CD14-positive monocyte (primary cell): ENCODE measurements at places on chromosomes 3 and 15.

DNA sequence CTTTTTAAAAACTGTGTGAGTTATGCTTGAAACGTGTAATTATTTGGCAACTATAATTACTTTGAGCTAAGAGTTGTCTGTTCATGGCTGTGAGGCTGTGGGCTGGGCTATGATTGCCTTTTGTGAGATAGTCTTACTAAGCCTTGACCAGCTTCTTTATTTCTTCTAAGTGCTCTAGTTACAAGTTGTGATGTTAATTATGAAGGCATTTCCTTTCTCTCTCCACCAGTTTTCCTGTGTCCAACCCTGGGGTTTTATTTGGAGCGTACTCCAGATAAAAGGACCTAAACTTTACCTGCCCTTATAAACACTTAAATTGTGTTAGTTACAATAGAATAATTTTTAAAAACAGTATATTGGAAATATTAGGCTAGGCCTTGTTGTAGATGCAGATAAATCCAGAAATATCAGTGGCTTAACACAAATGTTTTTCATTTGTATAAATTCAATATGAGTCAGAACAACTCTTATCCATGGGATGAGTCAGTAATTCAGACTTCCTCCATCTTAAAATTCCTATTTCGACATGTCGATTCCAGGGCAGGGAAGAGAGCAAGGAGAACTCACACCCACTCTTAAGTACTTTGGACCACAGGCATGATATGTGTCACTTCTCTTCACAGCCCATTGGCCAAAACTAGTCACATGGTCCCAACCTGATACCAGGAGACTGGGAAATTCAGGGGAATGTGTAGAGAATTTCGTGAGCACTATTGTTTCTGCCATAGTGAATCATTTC lies 17.0 kb downstream of the TMEM62 start:
- DNase-seq: no peak

DNA sequence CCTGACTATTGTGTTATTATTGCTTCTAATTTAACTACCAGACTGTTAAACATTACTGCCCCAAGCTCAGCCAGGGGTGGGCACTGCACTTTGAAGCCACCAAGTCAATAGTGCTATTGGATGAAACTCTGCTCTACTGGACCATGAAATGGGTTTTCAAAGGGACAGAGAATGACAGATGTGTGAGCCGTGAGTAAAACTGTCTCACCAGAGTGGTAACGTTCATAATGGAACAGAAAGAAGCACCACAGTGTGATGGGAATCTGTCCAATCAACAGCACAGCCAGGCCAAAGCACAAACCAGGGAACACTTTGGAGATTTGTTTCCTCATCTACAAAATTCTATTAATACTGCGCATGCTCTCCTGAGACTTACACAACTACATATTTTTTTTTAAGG lies 171.8 kb upstream of the LPP start:
- DNase-seq: no peak

- DNase-seq: no peak
Measured at GRCh38 chr15:39498629-39499028, 82.2 kb upstream of the THBS1 start.

DNA sequence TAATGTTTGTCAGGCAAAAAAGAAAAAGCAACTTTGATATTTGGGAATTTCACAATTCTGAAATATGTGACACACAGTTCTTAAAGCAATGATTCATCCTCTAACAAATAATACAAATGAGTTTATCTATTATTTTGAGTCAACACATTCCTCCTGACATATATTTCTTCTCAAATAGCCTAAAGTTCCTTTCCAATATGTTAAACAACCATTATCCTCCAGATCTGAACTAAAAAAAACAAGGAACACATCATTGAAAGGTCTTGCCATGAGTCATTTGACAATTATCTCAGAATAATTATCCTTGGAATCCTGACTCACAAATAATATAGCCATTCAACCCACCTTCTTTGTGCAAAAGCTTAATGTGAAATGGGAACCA lies 208.7 kb upstream of the CDIN1 start:
- DNase-seq: no peak

DNA sequence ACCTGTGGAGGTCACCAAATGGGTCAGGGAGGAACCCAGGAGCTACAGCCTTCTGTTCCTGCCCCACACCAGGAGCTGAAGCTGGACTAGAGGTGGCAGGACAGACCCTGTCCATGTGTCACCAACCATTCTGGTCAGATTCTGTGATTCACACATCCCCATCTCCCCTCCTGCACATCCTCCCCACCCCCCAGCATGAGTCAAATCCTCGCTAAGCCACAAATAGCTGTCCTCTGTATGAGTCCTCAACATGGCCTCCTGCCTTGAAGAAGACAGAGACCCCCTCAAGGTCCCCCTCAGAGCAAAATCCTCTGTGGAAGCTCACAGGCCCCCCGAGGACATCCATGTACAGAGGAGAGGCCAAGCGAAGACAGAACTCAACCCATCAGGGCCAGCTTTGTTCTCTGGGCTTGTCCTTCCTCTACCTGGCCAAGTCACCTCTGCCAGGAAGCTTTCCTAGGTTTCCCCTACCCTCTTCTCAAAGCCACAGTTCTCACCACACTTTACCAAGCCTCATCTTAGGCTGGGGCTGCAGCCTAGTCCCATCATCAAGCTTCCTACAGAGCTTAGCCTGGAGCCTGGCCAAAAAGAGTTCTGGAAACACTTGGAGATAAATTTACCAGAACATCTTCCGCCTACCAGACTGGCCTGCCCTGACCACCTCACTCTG lies 17.1 kb downstream of the CACNA2D2 start:
- no peak for DNase-seq

GRCh38 chr3:88809993-88810392 lies 297.4 kb upstream of the EPHA3 start:
- DNase-seq: no peak

- no peak for DNase-seq
Measured at GRCh38 chr3:122364490-122364889, 18.5 kb downstream of the MIX23 start.

DNA sequence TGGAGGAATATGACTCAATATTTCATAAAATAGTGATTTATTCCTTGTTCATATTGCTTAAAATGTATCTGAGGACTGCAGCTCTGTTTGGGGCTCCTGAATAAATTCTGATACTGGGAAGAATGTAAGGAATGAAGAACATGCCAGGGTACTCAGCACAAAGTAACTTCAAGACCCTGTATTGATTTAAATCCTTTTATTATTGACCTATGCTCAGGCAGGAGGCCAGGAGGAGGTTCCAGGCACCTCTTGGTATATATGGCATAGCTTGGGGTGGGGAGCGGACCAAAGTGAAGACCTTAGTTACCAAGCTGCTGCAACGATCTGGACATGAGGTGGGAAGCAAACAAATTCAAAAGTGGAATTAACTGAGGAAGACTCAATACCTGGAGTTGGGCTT lies 142.8 kb upstream of the PEX5L start:
- DNase-seq: no peak

GRCh38 chr3:124089214-124089613 lies 97.3 kb upstream of the ROPN1 start:
- no peak for DNase-seq

DNA sequence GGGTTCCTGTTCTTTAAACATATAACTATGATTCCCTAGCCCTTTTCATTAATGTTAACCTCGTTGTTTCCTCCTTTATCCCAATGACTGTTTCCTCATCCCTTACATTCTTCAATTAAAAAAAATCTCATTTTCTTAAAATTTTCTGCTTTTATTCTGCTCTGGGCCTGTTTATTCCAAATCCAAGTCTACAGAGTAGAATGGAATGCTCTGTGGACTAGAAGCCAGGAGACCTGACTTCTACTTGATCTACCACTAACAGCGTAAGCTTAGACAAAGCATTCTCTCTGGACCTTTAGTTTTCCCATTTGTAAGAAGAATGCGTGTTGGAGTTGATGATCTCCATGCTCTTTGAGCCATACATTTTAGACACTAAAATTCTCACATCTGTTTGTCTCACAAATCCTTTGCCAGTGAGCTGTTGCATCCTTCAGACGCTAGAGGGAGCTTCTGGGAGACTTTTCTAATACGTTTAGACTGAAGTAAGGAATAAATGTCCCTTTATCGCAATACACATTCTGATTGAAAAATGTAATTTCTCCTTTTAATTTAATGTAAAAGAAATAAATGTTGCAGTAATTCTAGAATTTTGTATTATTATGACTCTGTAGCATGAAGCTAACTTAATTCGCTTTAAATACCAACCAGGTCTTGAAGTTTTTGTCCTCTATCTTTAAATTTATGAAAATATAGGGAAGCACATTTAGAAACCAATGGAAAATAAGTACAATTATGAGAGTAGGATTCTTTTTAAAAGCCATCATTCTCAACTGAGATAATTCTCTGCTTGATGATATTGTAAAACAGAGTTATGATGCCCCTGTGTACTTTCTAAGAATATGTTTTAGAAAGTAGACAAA lies 21.7 kb upstream of the GMNC start:
- DNase-seq: no peak

GRCh38 chr3:187593451-187593850 lies 76.7 kb downstream of the SST start:
- DNase-seq: no peak

DNA sequence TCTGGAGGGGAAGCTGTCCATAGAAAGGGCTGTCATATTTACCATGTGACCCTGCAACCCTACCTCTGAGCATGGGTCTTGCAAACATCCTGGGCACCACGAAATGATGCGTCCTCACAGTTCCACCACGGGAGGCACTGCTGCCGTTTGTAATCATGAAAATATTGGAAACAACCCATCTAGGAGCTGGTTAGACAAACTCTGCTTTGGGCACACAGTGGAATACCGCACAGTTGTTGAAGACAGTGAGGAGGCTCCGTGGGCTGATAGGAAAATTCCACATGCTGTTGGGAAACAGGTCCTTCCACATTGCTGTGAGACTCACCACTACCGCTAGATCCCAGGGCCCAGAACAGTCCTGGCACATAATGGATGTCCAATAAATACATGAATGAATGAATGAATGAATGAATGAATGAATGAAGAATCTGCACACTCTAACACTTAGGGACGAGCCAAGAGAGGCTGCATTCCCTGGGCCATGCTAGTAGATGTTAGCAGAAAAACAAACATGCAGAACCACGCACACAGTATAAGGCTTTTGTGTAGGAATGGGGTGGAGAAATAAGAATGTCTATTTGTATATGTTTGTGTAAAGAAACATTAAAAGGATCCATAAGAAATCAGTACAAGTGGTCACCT lies 40.6 kb downstream of the TPRA1 start:
- no peak for DNase-seq

GRCh38 chr3:16028604-16029003 lies 145.9 kb upstream of the GALNT15 start:
- DNase-seq: no peak

DNA sequence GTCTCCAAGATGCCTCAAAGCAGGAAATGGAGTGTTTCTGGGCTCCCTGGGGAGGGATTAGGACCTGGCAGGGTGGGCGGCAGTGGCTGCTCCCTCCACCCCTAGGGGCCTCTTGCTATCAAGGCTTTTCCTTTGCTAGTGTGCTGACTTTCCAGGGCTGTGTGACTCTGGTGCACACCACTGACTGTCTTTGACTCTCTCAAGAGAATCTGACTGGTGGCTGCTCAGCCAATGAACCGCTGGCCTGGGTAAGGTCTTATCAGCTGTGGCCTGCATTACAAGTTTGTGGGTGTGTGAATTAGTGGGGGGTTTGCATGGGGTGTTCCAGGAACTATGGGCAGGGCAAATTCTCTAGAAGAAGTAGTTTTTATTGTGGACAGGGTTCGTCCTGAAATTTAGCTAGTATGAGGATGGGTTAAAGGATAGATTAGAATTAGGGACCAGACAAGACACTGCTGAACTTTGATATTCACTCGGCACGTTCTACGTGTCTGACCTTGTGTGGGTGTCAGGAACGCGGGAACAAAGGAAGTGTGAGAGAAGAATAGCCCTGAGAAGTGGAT lies 29.5 kb downstream of the SIAH2 start:
- no peak for DNase-seq

DNA sequence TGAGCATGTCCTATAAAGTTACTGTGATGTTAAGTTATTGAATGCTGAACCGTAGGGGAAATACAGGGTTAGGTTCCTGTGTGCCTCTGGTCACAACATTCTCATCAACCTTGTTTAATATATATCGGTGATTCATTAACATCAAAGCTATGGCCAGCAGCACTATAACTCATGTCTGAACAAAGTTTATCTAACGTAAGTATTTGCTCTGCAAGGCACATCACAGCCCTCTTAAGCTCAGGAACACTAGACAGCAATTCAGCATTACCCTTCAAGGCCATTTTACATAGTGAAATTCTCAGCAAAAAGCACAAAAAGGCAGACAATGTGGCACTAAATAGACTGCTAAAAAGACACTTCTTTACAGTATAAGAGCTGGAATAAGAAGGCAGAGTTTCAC lies 48.2 kb upstream of the FNDC3B start:
- no peak for DNase-seq

GRCh38 chr3:55097441-55097840 lies 169.6 kb upstream of the LRTM1 start:
- no peak for DNase-seq

DNA sequence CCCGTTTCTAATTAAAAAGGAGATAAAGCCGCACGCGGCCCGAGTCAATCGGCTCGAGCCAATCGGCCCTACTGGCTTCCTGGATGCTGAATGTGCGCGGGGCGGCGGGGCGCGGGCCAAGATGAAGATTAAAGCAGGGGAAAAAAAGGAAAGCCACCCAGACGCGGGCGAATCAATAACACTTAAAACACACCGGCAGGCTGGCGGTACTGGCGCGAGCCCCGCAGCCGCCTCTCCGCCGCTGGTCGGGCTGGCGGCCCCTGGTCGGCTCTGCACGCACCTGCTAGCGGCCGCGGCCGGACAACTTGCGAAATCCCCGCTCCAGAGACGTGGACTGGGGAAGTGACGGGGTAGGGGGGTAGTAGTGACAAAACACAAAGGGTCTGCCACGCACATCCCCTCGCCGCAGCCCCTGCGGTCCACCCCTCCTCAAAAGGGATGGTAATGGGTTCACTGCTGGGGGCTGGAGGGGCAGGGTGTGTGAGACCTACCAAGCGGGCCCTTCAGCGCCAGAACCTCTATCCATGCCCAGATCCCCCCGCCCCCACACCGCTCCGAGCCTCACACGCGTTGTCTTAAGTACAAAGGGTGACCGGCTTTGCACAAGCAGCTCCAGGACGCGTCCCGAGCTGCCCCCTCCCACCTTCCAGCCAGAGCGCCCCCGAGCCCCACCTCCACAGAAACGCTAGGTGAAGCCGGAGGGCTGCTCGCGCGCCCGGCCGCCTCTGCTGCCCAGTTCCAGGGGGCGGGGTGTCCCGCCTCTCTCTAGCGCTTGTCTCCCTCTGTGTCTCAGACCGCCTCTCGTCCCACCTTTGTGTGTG lies 1.4 kb downstream of the WNT7A start:
- DNase-seq: no peak

- no peak for DNase-seq
Measured at GRCh38 chr3:8490079-8490552, 11.5 kb upstream of the LMCD1 start.

GRCh38 chr3:136994772-136995516 lies 37.2 kb downstream of the IL20RB start:
- DNase-seq: peak; percentile 8

GRCh38 chr3:46318207-46318927 lies 35.5 kb upstream of the CCR2 start:
- DNase-seq: peak; percentile 95

- DNase-seq: no peak
Measured at GRCh38 chr3:159586571-159587202, 401.9 kb upstream of the IL12A start.

GRCh38 chr15:63978511-63979261 lies 67.6 kb downstream of the DAPK2 start:
- DNase-seq: no peak
